Caudate nucleus (tissue), 63 donors: ENCODE measurements at places on chromosomes 6 and 20.

DNA sequence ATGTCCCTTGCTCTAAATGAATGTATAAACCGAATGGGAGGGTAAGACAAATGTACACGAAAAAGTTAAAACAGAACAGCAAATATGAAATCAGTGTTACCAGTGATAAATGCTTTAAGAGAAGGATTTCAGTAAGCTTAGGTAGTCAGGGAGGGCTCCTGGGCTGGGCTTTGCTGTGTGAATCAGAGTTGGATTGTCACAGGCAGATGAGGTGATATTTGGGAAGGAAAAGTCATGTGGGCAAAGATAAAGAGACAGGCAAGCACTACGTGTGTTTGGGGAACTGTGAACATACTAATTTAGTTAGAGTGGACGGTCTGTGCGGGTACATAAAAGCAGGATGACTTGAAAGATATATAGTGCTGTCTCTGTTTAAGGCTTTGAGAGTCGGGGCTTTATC is 114.8 kb downstream of the CRYBG1 start:
- no peak for DNase-seq

DNA sequence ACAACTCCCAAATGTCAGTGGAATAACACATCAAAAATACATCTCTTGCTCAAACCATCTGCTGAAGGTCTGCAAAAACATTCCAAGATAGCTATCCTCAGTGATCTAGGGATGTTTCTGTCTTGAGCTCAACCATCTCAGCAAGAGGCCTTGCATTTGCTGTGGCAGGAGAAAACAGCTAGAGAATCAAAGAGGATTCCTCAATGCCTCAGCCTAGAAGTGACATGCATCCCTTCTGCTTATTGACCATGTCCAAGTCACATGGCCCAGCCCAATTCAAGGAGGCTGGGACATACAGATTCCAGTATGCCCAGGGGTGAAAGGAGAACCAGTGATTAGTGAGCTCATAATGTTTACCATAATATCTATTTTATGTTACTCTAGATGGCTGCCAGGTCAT is 269.5 kb downstream of the PLCB1 start:
- DNase-seq: no peak

GRCh38 chr6:147201885-147202515 is 2.2 kb upstream of the STXBP5 start:
- no peak for DNase-seq

DNA sequence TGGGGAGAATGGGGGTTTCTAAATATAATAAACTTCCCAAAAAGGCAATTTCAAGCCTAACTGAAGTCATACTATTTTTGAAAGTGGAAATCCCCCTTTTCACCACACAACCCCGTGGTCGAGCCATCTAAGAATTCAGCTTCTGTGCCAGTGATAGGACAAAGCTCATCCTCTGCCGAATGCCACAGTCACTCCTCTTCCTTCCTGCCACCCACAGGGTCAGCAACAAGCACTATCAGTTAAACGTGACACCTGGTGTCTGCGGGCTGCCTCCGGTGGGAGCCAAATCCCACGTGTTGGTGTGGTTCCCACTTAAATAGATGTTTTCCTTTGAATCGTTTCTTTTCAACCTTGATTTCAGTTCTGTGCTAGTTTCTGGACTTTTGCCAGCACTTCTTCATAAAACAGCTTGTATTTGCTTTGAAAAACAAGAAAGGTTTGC is 60.7 kb downstream of the TNFAIP3 start:
- DNase-seq: no peak

DNA sequence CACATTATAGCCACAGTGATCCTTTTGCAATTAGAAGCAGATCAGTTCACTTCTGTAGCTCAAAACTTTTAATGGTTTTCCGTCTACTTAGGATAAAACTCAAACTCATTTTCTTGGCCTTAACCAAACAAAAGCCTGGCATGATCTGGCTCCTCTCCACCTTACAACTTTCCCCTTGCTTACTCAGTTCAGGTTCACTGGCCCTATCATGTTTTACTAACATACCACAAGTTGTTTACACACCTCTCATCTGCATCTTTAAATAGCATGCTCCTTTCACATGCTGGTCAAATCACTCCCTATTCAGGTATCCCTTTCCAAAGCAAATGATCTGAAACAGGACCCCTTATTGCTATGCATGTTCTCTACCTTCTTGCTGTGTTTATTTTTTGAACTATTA is 191.4 kb upstream of the FAM83B start:
- no peak for DNase-seq

DNA sequence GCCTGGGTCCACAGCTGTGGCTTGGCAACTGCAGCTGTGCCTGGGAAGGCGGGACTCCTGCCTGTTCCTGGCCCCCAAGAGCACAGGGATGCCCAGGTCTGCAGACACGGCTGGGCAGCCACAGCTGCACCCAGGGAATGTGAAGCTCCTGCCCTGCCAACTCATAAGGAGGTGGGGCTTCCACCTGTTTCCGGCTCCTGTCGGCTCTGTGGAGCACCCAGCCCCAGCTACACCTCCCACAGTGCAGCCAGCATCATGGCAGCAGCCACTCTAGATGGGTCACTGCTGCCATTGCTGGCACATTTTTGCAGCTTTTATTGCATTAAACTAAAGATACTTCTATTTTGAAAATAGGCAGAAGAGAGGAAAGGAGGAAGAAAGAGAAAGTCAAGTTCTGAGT is 207.9 kb downstream of the SAMD5 start:
- DNase-seq: no peak

GRCh38 chr6:14811775-14812428 is 434.0 kb upstream of the JARID2 start:
- DNase-seq: no peak

DNA sequence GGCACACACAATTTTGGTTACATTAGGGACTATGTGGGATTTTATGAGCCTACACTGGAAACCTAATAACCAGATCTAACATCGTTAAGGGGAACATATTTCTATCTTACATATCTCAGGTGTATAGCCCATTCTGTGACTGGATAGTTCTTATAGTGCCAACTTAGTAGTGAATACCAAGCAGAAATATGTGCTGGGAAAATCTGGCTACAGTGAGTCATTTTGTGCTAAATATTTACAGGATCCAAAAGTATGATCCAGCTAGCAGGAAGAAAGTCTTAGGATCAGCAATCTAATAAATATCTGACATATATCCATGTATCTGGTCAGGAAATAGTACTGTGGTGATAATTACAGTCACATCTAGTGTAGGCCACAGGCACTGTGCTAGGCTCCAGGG is 94.6 kb upstream of the INSM1 start:
- no peak for DNase-seq

- no peak for DNase-seq
Measured at GRCh38 chr6:150099546-150099945, 30.6 kb upstream of the ULBP3 start.

GRCh38 chr6:36430351-36430750 is 12.3 kb downstream of the PXT1 start:
- DNase-seq: no peak

DNA sequence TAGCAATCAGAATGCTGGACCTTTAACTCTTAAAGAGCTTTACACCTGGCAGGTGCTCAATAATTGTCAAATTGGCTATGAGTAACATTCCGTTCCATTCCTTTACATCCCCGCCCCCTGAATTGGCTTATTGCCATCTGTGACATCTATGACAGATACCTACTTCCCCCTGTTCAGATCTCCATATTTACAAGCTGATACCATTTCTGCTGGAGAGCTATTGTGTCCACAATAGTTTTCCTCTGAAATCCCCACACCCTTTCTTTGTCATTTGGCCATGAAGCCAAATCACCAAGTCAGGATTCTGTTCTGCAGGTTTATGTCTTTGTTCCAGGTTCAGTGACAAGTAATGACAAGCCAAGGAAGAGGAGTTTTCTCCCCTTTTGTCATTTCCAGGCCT is 3.2 kb downstream of the CDH26 start:
- no peak for DNase-seq
